Cardiac fibroblast (primary cell): ENCODE measurements at places on chromosomes 12 and 14.
A peak's percentile ranks its signal among the peaks of the same experiment; 100 is the strongest.

- DNase-seq, result no peak
Observed at GRCh38 chr12:104166465-104166864, 28.5 kb upstream of the NFYB start.

- DNase-seq, result no peak
Observed at GRCh38 chr12:46535376-46535775, 162.8 kb upstream of the SLC38A2 start.

DNA sequence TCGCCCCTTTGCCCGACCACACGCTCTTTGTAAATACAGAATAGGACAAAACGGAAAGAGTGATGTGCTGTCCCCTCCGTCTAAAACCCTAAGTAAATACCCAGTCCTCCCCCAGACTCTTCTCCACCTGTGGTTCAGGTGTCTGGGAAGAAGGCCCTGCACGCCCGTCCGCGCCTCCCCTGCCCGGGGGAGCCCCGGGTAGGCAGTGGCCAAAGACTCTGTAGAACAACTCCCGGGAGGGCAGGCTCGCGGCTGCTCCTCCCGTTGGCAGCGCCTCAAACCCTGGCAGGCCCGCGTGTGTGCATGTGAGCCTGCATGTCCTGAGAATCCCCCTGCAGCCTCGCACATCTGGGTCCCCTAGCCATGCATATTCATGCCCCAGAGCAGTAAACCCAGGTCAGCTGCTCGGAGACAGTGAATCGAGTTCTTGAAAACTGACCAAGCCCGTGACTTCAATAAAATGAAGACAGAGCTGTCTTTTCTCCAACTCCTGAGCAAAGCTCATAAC is 165.8 kb downstream of the MON2 start:
- DNase-seq, result peak; percentile 32

DNA sequence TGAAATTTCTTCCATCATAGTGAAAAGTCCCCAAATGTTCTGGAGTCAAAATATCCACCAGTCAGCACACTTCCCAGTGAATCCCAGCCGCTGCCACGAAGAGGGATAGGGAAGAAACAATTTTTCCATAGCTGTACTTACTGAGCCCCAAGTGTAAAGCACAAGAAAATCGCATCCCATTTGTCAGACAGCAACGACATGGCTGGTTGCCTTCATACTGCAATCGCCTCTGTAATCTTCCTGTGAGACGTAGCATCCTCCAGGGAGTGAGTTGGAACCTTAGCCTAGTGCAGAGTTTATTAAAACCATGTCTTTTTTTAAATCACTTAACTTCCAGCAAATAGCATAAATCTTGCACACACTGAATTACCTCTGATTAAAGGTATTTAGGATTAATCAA is 56.8 kb downstream of the GNG2 start:
- DNase-seq, result no peak

DNA sequence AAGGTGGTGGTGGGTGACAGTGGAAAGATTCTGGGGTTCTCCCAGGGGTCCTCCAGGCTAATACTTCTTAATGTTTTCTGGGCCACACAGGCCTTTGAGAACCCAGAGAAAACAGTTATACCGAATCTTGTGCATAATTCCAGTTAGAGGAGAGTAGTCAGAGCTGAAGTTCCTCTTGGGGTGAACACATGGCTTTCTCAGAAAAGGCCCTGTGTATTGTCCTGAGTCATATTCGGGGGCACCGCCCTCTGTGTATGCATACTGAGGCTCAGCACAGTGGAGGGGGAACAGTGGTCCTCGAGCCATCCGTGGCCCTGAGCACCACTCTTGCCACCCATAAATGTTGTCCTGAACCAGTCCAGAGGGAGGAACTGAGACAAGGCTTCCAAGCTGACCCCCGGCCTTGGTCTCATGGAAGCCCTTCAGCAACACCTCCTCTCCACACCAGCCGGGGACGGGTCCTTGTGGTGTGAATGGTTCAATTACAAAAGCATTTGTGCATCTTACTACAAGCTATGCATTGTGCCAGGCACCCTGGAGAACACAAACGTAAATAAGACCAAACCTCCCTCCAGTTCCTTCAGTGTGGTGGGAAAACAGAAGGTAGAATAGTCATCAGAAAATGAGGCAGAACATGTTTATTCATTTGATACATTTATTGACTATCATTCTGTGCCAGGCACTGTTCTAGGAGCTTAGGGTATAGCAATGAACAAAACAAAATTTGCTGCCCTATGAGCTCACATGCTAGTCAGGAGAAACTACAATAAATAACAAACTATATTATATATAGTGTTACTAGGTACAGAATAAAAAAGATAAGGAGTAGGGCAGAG is 9.9 kb downstream of the DHRS2 start:
- DNase-seq, result no peak

GRCh38 chr12:7369274-7369729 is 65.4 kb downstream of the ACSM4 start:
- peak; percentile 2 for DNase-seq

DNA sequence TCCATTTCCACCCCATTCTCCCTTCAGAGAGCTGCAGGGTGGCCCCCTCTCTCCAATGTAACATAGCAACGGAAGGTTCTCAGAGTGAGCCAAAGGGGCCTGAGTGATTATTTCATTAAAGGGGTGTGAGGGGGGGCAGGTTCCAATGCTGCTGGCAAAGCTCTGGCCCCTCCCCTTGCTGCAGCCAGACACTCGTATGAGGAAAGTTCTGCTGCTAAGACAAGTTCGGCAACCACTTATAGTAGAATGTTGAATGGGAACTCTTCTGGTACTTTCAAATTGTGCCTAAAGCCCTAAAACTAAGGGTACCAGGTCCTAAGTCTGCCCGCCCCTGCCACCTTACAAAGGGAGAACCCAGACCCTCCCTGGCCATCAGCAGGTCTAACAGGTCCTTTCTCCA is 49.8 kb downstream of the PLEKHG3 start:
- DNase-seq, result no peak

DNA sequence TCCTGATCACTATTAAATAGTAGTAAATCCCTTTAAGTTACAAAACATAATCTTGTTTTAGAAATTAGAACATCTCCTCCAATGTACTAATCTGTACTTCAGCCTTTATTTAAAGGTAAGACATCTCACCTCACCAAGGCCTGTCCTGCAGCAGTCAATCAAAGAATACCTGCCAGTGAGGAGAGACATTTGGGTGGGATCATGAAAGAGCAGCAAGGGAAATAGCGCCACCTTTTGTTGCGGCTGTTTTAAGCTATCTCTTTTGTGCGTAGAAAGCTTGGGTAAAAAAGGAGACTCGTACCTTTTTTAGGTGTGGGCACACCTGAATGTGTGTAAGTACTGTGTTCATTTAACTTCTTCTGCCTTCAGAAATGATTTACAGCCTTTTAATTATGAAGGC is 117.8 kb upstream of the TMTC1 start:
- DNase-seq, result peak; percentile 18

GRCh38 chr14:45156067-45156466 is 20.3 kb downstream of the FANCM start:
- peak; percentile 26 for DNase-seq

- DNase-seq, result no peak
Observed at GRCh38 chr12:4796694-4797482, 76.7 kb downstream of the GALNT8 start.

GRCh38 chr12:128729628-128730121 is 94.1 kb downstream of the SLC15A4 start:
- DNase-seq, result peak; percentile 1

DNA sequence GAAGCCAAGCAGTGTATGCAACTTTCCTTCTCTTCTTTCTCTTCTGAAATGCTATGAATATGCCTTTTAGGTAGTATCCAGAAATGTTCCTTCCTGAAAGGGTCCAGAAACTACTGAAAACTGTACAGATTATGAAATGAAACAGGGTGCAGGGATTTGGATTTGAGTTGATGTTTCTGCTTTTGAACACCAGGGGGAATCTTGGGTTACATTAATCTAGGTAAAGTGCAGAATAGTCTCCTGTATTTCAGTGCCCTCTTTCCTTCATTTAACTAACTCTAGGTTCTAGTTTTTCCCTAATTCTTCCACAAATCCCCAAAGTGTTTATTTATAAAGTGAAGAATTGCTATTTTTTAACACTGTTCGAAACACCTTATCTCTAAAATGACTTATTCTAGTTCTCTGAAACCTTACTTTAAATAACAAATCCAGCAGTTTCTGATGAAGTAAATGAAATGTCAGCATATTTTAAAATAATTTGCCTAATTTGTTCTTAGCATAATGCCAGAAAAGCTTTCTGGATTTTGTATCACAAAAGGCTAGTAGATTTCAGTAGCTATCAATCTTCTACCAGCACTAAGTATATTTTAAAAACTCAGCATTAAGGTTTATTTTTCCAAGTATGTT is 111.9 kb downstream of the LRRK2 start:
- peak; percentile 41 for DNase-seq

DNA sequence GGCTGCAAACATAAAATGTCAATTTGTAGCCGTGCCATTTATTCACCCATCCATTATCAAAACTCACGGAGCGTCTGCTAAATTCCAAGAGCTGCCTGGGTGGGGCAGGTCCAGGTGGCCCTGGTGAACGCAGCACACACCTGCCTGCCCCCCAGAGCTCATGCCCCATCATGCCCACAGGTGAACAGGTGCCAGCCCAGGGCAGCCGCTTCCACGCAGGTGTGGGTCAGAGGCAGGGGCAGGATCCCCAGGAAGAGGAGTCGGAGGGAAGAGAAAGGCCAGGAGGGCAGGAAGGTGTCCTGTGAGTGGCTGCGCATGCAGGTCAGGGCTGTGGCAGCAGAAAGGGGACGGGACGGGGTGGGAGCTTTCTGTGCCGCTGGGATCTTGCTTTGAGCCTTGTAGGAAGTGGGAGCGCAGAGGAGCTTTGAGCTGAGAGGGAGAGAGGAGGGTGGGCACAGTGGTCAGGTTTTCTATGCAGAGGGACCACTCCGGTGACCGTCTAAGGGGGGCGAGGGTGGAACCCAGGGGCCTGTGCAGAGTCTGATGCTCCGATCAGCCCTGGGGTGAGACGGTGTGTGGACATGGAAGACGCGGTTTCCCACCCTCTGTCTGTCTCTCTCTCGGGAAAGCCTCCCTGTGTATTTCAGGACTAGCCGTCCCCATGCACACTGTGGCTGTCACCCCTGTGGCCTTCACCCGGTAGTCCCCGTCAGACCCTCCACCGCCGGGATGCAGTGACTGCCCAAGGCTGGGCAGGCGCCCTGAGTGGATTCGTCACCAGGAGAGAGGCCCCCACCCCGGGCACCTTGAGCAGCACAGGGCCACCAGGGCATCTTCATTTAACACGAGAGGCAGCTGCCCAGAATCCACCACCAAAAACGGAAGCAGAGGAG is 26.7 kb downstream of the GALNT9 start:
- DNase-seq, result no peak

GRCh38 chr14:60565211-60565610 is 56.3 kb downstream of the SIX6 start:
- peak; percentile 89 for DNase-seq

- no peak for DNase-seq
Observed at GRCh38 chr12:71262466-71262865, 104.7 kb upstream of the TSPAN8 start.

GRCh38 chr14:99619835-99620834 is 16.1 kb upstream of the CCDC85C start:
- DNase-seq, result peak; percentile 66

DNA sequence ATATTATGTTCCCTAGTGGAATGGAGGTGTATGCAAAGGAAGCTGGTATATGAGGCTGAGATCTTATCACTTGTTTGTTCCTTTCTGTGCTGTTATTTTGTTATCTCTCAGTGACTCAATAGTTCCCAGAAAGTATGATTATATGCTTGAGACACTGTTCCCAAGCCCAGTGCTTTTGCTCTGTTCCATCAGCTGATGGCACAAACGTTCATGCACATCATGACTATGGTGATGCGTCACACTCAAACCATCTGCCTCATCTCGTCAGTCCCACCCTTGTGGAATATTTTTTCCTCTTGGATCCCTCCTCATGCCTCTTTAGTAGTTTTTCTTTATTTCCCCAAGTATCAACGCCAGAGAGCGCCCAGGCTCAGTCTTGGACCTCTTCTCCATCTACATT is 786.9 kb downstream of the AACS start:
- DNase-seq, result no peak

GRCh38 chr12:726281-727140 is 25.9 kb upstream of the WNK1 start:
- no peak for DNase-seq

- DNase-seq, result no peak
Observed at GRCh38 chr14:89486961-89487360, 69.9 kb upstream of the FOXN3 start.

- DNase-seq, result no peak
Observed at GRCh38 chr14:105155681-105156413, 12.7 kb downstream of the JAG2 start.

DNA sequence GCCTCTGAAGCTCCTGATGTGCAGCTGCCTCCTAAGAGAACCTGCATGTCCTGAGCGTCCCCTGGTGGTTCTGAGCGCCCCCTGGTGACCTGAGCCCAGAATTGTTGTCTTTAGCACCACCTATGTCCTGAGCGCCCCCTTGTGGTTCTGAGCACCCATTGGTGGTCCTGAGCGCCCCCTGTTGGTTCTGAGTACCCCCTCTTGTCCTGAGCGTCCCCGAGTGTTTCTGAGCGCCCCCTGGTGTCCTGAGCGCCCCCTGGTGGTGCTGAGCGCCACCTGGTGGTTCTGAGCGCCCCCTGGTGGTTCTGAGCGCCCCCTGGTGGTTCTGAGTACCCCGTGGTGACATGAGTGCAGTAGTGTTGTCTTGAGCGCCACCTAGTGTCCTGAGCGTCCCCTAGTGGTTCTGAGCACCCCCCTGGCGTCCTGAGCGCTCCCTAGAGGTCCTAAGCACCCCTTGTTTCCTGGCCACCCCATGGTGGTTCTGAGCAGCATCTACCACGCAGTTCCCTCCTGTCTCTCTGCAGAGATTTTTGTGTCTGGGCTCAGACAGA is 782.5 kb downstream of the TMEM121 start:
- DNase-seq, result peak; percentile 9

DNA sequence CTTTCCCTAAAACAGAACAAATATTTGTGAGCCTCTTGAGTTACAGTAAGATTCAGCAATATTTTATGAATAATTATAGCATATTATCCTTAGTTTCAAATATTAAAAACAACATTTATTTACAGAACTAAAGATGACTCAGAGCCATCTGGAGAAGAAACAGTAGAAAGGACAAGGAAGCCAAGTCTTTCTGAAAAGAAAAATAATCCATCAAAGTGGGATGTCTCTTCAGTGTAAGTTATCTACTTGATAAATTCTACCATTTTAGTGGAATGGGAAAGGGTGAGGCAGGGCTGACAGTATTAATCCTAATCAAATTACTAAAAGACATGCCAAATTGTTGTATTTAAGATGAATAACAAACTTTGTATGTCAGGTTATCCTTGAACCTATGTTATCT is 88.1 kb downstream of the DNAI7 start:
- DNase-seq, result no peak

DNA sequence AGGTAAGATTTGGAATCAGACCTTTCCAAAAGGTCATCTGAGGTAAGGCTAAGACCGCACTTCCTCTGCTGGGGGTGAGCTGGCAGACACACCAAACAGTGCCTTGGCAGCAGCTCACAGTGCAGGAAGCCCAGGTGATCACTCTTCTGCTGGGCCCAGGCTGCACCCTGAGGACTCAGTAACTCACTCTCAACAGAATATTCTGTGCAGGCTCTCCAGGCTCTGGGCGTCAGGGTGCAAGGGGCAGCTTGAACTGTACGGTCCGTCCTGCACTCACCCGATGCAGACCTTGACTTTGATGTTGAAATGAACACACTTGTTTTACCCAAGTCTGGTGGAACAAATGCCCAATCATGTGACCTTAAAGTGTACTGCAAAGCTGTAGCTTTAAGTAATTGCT is 6.0 kb downstream of the ALKBH2 start:
- DNase-seq, result no peak
